Hindlimb muscle (tissue), 1 donor: ENCODE measurements at places on chromosomes 3 and 15.

GRCh38 chr15:29103824-29104565, 165.6 kb downstream of the NSMCE3 start:
- DNase-seq: peak; percentile 85

GRCh38 chr15:44529864-44530604, 6.9 kb upstream of the EIF3J start:
- no peak for DNase-seq

GRCh38 chr3:167700046-167700445, 34.6 kb downstream of the PDCD10 start:
- no peak for DNase-seq

DNA sequence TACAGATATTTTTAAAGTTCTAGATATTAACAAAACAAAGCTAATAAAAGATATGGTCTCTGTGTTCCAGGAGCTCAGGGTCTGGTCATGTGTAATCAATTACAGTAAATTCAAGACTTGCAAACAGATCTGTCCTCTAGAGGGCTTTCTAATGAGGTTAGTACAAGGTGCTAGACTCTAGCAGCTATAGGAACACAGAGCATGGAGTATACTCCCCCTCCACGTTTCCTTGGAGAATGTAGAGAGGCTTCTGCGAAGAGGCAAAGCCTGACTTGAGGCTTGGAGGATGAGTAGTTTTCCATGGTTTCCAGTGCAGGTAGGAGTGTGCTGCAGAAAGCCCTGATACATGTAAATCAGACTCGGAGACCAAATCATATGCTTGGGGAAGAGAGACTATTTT, 32.7 kb upstream of the DLG1 start:
- no peak for DNase-seq

DNA sequence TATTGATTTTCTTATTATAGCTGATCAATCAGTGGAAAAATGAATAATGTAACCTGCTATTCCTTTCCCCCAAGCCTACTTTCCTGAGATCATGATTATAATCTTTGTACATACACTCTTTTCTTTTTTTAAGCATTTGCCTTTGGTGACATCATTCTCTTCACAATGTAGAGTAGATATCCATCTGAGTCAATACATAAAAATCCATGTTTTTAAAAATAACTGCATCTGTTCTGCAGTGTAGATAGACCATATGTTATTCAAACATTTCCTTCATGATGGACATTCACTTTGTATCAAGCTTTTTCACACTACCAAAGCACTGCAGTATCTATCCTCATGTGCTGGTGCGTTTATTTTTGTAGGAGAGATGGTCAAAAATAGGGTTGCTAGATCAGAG, 211.1 kb downstream of the PTPRG start:
- no peak for DNase-seq

- DNase-seq: no peak
Measured at GRCh38 chr3:77456906-77457305, 417.0 kb downstream of the ROBO2 start.

DNA sequence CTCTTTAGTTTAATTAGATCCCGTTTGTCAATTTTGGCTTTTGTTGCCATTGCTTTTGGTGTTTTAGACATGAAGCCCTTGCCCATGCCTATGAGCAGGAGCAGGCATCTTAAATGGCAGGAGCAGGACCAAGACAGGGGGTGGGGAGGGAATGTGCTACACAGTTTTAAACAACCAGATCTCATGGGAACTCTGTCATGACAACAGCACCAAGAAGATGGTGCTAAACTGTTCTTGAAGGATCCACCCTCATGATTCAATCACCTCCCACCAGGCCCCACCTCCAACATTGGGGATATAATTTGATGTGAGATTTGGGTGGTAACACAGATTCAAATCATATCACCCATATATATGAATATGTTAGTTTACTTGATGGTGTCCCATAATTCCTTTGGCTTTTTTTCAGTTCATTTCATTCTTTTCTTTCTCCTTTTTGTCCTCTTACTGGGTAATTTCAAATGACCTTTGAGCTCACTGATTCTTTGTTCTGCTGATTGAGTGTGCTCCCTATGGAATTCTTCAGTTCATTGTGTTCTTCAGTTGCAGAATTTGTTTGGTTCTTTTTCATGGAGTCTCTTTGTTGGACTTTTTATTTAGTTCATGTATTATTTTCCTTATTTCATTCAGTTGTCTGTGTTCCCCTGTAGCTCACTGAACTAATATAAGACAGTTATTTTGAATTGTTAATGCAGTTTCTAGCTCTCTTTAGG, 62.6 kb downstream of the DOCK3 start:
- no peak for DNase-seq

GRCh38 chr3:159766563-159767185, 222.0 kb upstream of the IL12A start:
- no peak for DNase-seq

DNA sequence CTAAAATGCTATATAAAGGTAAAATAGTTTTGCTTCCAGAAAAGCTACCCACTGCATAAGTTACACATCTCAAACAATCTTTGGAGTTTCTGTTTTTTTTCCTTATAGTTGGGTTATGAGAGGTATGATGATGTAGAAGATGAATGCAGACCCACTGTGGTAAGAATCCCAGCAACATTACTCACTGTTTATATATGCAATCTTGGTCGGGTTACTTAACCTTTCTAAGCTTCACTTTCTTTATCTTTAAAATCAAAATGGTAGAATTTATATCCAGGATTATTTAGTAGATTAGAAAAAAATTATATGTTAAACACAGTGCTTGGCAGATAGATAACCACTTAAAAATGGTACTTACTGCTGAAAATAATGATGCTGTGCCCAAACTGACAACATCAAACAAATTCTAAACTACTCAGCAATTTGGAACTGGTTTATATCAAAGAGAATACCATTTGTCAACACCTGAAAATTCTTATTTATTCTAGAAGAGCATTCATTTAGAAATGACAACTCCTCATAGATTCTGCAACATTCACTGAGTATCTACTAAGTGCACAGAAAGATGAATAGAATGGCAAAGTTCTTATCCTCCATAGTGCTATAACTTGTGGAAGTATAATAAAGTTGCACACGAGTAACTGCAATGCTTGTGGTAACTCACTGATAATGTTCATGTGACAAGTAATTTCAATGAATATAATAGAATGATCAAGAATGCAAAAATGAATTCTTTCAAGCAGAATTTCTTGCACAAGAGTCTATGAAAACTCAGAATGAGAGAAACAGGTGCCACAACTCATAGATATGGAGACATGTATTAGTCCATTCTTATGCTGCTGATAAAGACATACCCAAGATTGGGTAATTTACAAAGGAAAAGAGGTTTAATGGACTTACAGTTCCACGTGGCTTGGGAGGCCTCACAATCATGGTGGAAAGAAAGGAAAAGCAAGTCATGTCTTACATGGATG, 129.0 kb upstream of the SLC7A14 start:
- no peak for DNase-seq
